D721Med (cell line): ENCODE measurements at places on chromosomes 7 and 10.

DNA sequence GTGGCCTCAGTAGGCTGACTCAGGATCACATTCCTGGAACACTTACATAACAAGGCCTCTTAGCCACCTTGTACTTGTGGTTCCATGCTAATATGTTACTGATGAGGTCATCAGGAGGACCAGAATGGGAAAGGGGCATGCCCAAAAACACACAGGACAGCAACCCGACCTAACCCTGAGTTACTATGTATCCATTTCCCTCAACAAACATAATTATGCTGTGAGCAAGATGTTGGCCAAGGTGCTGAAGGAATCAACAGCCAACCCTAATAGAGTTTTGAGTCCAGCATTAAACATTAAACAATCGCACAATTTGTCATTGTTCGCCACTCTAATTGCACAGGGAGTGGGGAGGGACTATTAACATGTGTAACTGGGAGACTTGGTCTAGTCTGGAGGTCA lies 129.4 kb downstream of the PLPP4 start:
- DNase-seq = no peak

GRCh38 chr7:91314591-91315323 lies 50.5 kb downstream of the FZD1 start:
- DNase-seq = no peak

DNA sequence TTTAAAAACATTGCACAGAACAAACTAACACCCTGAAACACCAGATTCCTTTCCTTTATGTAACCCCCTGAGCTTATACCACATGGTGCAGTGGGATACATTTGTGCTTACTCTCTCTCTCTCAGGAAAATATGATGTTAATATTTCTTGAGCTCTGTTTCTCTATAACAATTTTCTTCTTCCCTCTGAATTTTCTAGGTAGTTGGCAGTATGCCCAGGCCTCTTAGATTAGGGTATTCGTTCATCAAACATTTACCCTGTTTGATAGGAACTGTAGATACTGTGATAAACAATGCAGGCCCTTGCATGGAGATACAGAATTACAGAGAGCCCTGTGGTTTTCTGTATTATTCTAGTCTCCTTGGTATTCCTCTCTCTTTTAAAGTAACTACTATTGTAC lies 567.8 kb downstream of the IPMK start:
- DNase-seq = no peak

DNA sequence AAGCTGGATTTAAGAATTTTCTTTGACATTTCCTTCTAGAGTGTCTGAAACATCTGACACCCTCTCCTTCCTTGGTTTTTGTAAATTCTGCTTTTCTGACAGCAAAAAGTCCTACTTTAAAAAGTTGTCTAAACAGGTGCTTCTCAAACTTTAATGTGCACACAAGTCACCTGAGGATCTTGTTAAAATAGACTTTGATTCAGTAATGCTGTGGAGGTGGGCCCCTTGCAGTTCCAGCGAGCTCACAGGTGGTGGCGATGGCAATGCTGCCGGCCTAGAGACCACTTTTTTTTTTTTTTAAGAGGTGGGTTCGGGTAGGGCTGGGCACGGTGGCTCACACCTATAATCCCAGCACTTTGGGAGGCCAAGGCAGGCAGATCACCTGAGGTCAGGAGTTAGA lies 77.1 kb downstream of the ABCC2 start:
- no peak for DNase-seq

DNA sequence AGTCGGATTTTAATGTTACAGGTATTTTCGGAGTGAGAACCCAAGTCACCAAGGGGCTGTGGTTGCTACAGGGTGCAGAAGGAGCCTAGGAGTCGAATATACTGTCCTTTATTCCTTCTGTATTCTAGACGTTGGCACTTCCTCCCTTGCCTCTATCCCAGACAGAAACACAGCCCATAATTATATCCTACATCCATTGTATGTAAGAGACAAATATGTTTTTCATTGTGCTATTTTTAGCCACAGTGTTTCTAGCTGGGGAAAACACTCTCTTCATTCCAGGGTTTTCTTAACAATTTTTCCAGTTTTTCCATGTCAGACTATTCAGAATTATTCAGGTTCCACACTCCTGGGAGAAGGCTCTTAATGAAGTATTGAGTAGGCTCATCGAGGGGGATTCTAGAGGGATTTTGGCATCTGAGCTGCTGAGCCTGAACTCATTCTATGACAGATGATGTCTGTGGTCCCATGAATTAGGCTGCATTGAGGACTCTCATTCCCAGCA lies 32.6 kb downstream of the KIAA1217 start:
- DNase-seq = no peak

DNA sequence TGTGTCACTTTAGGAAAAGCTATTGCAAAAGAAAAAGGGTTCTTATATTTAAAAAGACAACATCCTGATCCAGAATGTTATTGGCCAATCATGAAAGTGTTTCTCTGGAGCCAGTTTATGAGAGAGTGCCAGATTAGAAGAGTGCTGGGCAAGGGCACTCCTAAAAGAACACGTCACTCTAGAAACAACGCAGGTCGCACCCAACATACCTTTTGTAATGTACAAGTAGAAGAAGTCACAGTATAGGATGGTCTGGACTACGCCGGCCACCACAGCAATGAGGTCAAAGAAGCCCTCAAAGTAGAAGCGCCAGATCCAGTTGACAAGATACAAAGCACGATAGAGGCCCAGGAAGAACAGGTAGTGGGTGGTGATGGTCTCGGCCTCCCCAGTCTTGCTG lies 18.1 kb upstream of the DAGLB start:
- DNase-seq = no peak

DNA sequence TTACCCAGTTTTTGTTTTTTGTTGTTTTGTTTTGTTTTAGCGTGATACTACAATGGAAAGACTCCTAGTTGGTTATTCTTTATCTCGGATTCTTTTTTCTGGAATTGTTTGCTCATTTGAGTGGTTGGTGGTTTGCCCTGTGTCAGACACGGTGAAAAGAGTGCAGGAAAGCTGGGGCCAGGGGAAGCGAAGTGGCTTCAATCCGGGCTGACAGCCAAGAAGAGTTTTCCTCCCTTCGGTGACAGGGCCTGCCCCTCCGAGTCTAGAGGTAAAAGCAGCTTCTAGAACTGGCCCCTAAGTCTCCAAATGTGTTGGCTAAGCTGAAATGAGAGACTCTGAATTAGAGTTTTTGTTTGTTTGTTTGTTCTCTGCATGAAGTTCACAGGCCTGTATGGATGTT lies 5.7 kb upstream of the AP5Z1 start:
- DNase-seq = no peak

- no peak for DNase-seq
These were observed 109.5 kb upstream of the LAMB4 start for GRCh38 chr7:108239501-108240225.

DNA sequence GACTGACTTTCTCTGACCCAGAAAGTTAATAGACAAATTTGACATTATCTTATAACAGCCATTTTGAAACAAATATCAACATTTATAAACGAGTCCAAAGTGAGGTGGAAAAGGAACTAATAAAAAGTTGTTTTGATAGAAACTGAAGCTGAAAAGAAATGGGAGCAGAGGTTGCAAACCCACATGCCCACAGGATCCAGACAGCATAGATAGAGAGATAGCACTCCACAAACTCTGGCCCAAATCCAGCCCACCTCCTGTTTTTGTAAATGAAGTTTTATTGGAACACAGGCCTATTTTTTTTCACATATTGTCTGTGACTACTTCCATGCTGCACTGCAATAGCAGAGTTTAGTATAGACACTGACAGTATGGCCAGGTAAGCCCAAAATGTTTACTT lies 171.9 kb downstream of the PRKG1 start:
- no peak for DNase-seq

GRCh38 chr7:44438816-44439215 lies 51.6 kb downstream of the NUDCD3 start:
- no peak for DNase-seq

- no peak for DNase-seq
These were observed 210.2 kb upstream of the SLC26A5 start for GRCh38 chr7:103656221-103656620.

DNA sequence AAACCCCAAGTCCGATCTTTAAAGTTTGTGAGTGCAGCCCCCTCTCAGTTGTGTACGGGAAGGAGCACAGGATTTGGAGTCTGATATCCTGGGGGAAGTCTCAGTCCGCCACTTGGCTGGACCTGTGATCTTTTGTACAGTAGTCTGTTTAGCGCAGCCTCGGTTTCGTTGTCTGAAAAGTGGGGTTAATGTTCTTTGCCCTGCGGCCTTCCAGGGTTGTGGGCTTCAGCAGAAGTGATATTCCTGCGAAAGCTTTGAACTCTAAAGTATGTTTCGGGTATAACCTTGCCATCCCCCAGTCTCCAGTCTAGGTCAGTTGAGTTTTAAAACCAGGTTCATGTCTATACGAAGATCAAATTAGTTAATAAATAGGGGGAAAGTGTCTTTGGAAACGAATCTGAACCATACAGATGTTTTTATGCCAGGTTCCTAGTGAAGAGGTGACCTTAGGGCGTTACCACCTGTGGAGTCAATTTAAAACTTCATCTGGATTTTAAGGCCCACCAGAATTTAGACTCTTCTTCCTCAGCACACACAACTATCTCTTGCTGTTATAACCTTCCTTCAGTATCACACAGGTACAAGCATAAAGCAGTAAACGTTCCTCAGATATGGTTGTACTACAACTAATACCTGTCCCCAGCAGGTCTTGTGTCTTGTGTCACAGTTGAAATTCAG lies 904 bp downstream of the R3HCC1L start:
- no peak for DNase-seq

- DNase-seq = no peak
These were observed 75.9 kb downstream of the RGS10 start for GRCh38 chr10:119466655-119467054.

- DNase-seq = no peak
These were observed 2.5 kb upstream of the PYROXD2 start for GRCh38 chr10:98417481-98417959.

DNA sequence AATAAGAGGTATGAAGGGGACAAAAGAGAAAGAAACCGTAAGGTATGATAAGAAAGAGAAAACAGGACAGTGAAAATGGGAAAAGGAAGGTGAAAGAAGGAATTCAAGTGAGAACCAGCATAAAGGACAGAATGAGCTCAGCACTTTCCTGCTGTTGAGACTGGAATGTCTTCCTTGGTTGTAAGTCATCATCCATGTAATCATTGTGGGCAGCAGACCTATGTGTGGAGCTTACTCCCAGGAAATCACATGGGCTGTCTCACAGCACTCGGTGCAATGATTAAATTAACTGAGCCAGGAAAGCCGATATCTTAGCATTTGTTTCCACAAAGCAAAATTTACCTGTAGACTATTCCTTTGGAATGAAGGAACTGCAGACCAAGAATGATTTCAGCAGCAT lies 118.1 kb downstream of the PRKCQ start:
- DNase-seq = no peak

- no peak for DNase-seq
These were observed 668.3 kb upstream of the FOXK1 start for GRCh38 chr7:4013793-4014192.

- DNase-seq = no peak
These were observed 16.6 kb upstream of the LANCL2 start for GRCh38 chr7:55348502-55348901.

GRCh38 chr7:51295440-51296245 lies 21.0 kb downstream of the COBL start:
- no peak for DNase-seq

GRCh38 chr10:101141616-101142532 lies 10.8 kb downstream of the TLX1 start:
- peak; percentile 88 for DNase-seq

- DNase-seq = no peak
These were observed 8.0 kb downstream of the TSPAN15 start for GRCh38 chr10:69459101-69459790.

- no peak for DNase-seq
These were observed 492 bp downstream of the COG5 start for GRCh38 chr7:107563081-107563774.

DNA sequence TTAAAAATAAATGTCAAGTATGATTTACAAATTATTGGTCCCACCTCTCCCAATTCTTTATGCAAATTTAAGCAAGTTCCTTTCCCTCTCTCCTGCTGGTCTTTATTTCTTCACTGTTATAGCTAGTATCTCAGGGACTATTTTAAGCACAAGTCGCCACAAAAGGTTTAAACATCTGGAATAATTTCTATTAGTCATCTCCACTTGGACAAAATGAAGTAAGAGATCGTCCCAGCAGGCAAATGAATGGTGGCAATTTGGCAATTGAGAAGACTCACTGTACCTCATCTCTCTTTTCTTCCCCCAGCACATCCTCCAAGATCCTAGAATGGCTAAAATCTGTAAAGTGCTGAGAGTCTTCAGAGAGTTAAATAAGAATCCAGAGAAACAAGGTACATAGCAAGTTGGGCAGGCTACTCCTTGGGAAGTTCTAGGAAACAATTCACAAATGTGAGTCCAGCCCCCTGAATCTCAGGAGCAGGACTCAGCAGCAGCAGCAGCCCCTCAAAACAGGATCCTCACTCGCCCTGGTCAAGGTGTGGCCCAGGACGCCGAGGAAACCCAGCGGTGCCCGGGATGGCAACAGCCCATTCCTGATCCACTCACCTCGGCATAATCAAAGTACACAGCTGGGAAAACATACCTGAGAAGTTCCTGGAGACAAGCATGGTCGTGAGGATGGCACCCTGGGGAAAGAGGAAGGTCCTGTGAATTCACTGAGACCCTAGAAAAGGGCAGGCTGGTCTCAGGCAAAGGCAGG lies 30.3 kb upstream of the NDST2 start:
- no peak for DNase-seq

DNA sequence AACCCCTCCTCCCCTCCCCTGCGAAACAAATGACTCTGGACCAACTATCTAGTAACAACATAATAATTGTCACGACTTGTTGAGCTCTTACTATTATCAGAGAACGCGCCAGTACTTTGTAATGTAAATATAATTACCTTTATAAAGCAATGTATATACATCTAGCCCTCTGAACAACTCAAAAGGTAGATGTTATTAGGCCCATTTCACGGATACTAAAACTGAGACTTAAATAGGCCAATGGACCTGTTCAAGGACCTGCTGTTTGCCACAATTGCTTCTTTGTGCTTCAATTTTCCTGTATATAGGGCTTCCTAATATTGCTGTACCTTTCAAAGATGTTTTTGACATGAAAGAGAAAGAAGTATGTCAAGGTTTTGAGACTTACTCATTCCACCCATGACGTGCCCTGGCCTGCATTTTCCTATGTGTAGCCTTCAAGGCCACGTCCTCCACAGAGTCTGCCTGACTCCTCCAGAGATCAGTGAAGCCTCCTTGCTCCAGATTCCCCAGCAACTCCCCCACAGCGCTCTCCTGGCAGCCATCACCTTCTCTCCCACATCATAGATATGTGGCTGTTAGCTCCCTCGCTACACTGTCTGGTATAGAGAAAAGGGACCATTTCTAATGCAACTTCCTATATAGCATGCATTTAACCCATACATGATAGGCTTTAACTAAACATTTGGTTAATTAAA lies 156.6 kb downstream of the SKIDA1 start:
- DNase-seq = no peak
